Thymus (tissue), 14 donors: ENCODE measurements at places on chromosomes 5 and 9. TPM values are rescaled to one million over a fixed set of nuclear protein-coding genes. Genes with fewer than 3 reads are reported as not detected.

- H3K36me3 ChIP-seq: no peaks in the 10 kb centered on the region
- H3K4me1 ChIP-seq: no peaks in the 10 kb centered on the region
- no peak overlapping the region for H3K4me3 ChIP-seq
- no peak for DNase-seq
These were observed 4.2 kb downstream of the SGCD start for GRCh38 chr5:156331181-156331580.

GRCh38 chr5:146073239-146073900, 32.0 kb downstream of the PLAC8L1 start:
- H3K4me1 ChIP-seq: peaks cover 4% of the 10 kb centered on the region
- no peak overlapping the region for H3K27ac ChIP-seq
- no peaks in the 10 kb centered on the region for H3K36me3 ChIP-seq

GRCh38 chr9:129702589-129703520, 37.4 kb downstream of the PRRX2 start:
- H3K27ac ChIP-seq: no peak overlapping the region
- H3K4me1 ChIP-seq: no peaks in the 10 kb centered on the region
- H3K36me3 ChIP-seq: no peaks in the 10 kb centered on the region

DNA sequence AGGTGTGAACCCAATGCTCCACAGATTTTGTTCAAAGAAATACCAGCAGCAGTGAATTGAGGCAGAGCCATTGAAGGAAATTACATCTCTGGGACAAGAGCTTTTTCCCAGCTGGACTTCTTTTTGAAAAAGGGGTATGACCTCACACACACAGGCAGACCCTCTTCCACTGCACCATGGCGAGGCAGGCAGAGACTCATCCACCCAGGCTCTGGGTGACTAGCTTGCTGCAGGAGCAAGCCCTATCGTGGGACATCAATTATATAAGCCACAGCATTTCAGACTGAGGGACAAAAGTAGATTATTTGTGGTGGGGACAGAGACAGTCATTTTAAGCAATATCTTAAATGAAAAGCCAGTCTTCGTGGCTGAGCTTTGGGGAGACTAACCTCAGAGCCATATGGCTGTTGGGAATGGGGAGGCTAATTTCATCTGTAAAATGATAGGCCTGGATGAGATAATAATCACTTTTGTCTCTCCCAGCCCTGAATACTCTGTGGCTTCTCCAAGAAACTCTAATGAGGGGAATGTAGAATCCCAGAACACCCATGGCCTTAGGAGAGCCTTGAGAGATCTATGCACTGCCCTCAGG, 113.1 kb upstream of the TNC start:
- no peak overlapping the region for H3K27ac ChIP-seq
- DNase-seq: no peak
- H3K36me3 ChIP-seq: no peaks in the 10 kb centered on the region
- no peaks in the 10 kb centered on the region for H3K4me1 ChIP-seq
- no peak overlapping the region for H3K4me3 ChIP-seq

EPB41L4A gene
- total RNA-seq: 4.8 TPM
